Ureter (tissue), 1 donor: ENCODE measurements at places on chromosomes 4 and X. TPM values are rescaled to one million over a fixed set of nuclear protein-coding genes. Genes with fewer than 3 reads are reported as not detected.

DNA sequence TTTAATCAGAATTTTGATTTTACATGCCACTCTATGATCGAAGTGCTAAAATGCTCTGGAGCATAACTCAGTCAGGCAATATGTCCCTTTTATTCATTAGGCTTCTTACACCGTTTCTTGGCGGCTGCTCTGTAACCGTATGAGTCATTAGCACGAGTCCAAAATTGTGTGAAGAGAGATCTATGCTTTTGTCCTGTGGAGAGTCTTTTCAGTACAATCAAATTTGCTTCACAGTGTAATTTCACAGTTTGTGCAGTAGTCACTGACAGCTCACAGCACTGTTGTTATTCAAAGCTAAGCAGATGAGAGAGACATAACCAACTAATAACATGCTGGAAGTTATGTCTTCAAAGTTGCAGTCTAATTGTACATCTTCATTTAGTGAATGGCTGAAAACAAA lies 167.8 kb downstream of the PCDH10 start:
- DNase-seq = no peak

DNA sequence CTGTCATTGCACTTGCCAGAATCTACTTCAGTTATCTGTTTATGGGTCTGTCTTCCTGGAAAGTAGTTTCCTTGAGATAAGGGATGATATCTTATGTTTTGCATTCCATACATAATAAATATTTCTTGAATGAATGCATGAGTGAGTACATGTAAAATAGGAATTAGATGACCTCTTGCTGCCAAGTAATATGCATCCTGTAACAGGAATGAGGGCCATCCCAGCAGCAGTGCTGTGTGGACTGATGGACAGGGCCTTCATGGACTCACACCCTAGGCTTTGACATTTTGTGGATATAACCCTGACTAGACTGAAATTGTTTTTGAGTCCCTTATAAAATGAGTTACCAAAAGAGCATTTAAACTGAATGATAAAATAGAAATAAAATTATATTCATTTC lies 77.2 kb upstream of the NEIL3 start:
- DNase-seq = no peak

DNA sequence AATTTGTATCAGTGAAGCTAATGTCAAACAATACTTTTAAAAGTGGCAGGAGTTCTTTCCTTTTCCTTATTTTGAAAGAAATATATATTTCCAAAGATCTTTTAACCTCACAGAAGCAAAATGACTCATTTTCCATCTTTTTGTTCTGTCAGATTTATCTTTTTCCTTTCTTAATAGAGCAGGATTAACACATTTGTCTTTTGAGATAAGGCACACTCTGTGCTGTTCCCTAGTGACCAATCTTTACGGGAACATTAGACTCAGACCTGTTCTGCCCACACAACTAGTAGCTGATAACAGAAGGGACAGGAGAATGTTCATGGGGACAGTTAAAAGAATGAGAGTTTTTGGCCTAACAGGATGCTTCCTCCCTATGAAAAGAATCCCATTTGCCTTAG lies 381.2 kb downstream of the STPG2 start:
- no peak for DNase-seq

- peak; percentile 51 for DNase-seq
Observed at GRCh38 chr4:42570221-42570620, 86.7 kb downstream of the ATP8A1 start.

DNA sequence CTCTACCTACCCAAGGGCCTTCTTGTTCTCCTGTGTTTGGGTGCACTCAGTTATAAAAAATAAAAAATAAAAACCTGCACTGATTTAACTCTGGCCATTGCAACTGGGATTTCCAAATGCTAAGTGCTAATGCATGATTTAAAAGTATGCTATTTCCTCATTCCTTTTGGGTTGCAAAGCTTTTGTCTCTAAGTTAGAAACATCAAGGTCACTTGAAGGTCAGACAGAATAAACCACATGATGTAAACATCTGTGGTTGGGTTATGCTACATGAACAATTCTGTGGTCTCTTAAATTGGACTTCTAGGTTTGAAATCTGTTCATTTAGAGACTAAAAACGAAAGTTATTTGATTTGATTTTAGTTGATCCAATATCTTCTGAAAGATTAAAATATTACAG lies 1547.4 kb upstream of the TENM3 start:
- no peak for DNase-seq

The POLN gene
- total RNA-seq = 3.1 TPM

- DNase-seq = no peak
Observed at GRCh38 chrX:20382518-20383297, 116.0 kb upstream of the RPS6KA3 start.

- no peak for DNase-seq
Observed at GRCh38 chr4:109760682-109761081, 30.8 kb upstream of the PLA2G12A start.

The WDFY3 gene
- total RNA-seq = 136 TPM

The ZCCHC18 gene
- 0.49 TPM for total RNA-seq

The CABS1 gene
- not detected for total RNA-seq
